Stimulated activated CD4-positive, alpha-beta T cell treated with anti-CD3 and anti-CD28 coated beads, Interleukin-12 subunit alpha, Interleukin-12 subunit beta, amount 100 ng/mL, for 4 hours (primary cell): ENCODE measurements at places on chromosomes 2 and 18.

GRCh38 chr2:40666398-40666797 lies 214.5 kb upstream of the SLC8A1 start:
- DNase-seq: no peak

- DNase-seq: no peak
Observed at GRCh38 chr2:225074919-225075681, 32.8 kb upstream of the DOCK10 start.

DNA sequence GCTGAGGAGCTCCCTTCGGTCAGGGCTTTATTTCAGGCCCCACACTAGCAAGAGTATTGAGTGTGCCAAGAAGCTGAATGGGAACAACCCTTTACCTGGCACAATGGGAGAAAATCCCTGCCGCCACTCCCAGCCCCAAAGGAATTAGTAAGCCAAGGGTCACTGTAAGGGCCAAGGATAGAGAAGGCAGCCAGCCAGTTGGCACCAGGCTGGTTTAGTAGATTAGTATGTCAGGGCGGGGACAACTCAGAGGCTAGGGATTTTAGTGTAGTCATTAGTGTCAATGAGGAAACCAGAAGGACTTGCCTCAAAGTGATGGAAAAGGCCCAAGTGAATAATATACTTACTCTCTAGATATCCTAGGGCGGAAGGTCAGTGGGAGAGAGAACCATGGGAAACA lies 34.9 kb upstream of the CYP26B1 start:
- no peak for DNase-seq

- DNase-seq: no peak
Observed at GRCh38 chr18:57440331-57441070, 5.3 kb downstream of the ONECUT2 start.

- no peak for DNase-seq
Observed at GRCh38 chr18:49177812-49178211, 227.0 kb upstream of the SMAD7 start.

DNA sequence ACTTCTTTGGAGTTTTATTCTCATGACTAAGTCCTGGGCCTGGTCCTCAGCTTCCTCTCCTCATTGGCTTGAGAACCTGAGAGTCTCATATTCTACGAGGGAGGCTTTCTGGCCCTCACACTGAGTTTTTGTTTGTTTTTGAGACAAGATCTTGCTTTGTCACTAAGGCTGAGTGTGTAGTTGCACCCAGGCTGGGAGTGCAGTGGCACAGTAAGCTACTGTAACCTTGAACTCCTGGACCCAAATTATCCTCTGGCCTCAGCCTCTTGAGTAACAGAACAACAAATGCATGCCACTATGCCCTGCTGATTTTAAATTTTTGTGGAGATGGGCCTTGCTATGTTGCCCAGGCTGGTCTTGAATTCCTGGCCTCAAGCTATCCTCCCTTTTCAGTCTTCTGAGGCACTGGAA lies 22.6 kb downstream of the PRKRA start:
- DNase-seq: no peak

DNA sequence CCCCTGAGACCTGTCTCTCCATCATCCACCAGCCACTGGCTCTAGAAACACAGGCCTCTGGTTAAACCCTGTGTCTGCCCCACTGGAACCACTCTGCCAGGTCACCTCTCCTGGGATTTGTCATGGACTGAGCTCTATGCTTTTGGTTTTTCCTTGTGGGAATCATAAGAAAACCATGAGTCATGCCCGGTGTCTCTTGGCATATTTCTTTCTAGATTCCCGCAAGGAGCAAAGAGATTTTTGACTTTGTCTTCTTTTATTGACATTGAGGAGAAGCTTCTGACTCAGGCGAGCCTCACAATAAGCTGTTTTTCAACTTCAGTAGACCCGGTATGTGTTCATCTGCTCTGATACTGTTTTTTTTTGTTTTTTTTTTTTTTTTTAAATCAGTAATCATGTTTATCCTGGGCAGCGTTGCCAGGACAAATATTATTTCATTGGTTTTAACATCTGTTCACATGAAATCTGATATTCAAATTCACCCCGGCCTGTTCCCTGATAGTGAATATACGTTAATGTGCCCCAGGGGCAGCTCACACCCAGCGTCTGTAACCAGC lies 207.1 kb downstream of the ACKR3 start:
- DNase-seq: no peak

GRCh38 chr2:166042768-166043390 lies 84.9 kb downstream of the SCN1A start:
- no peak for DNase-seq

GRCh38 chr2:64945973-64946768 lies 43.0 kb upstream of the SLC1A4 start:
- DNase-seq: peak; percentile 43

DNA sequence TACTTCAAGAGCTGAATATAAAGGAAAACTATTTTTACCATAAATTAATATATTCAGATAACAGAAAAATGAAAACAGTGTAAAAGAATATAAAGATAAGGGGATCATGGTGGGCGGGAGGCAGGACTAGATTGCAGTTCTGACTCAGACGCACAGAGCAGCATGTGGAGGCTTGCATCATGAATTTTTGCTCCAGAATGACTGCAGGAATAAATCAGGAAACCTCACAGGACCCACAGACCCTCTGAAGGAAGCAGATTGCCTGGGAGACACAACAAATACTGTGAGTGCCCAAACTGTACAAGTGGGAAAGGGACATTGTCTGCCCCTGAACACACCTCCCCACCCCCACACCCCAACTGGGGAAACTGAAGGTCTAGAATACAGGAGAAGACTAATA lies 19.2 kb upstream of the SIGLEC15 start:
- no peak for DNase-seq

DNA sequence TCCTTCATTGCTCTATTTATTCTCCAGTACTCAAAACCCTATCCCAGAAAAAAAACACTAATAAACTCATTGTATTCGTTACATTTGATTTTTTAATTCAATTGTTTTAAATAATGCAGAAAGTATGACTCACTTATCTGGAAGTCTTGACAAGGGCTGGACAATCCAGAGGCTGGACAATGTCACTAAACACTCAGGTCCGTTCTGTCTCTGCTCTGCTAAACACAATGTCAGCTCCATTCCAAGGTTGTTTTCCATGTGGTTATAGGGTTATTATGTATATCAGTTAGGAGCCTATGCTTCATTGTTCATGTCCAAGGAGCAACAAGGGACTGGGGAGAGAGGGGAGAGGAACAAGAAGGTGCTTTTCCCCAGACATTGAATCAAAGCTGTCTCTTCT lies 125.5 kb downstream of the IRS1 start:
- no peak for DNase-seq

- DNase-seq: no peak
Observed at GRCh38 chr2:167862296-167862695, 385.1 kb downstream of the STK39 start.

- DNase-seq: no peak
Observed at GRCh38 chr2:32591669-32592463, 36.0 kb upstream of the TTC27 start.
